ENCODE measurements at places on chromosomes 13 and 19. TPM values are rescaled to one million over a fixed set of nuclear protein-coding genes. Genes with fewer than 3 reads are reported as not detected.

The HSH2D gene
- not detected for total RNA-seq

The IL27RA gene
- 22.6 TPM for total RNA-seq

The IGFL3 gene
- 1.7 TPM for total RNA-seq

The KLK11 gene
- total RNA-seq: not detected

The CCNA1 gene
- total RNA-seq: 0.03 TPM

The FFAR3 gene
- total RNA-seq: not detected

The TTC9B gene
- 0.73 TPM for total RNA-seq

The COL4A2 gene
- total RNA-seq: 244 TPM

The ZNF571 gene
- 0.03 TPM for total RNA-seq

The ZNF99 gene
- not detected for total RNA-seq

The PCP2 gene
- total RNA-seq: not detected

The KANK2 gene
- 73.5 TPM for total RNA-seq

The CLIP3 gene
- total RNA-seq: 0.45 TPM

The MEF2B gene
- total RNA-seq: not detected

The VSTM1 gene
- 0.74 TPM for total RNA-seq

The PROZ gene
- not detected for total RNA-seq

The PDX1 gene
- total RNA-seq: not detected

The PSG1 gene
- total RNA-seq: 0.27 TPM

The MISP3 gene
- 1.4 TPM for total RNA-seq

The CERS1 gene
- total RNA-seq: 1.0 TPM

The LGI4 gene
- total RNA-seq: not detected

The DCUN1D2 gene
- 4.7 TPM for total RNA-seq

The SELENOV gene
- total RNA-seq: not detected

The ADGRE1 gene
- total RNA-seq: 0.20 TPM

The BEST2 gene
- not detected for total RNA-seq

The ZIC5 gene
- total RNA-seq: 1.2 TPM

The MEIS3 gene
- total RNA-seq: 6.3 TPM

The FGF22 gene
- total RNA-seq: not detected

The JAK3 gene
- not detected for total RNA-seq

The COG6 gene
- 7.7 TPM for total RNA-seq

The FOXO1 gene
- total RNA-seq: 2.0 TPM

The HDGFL2 gene
- 21.4 TPM for total RNA-seq

The PROSER1 gene
- 11.9 TPM for total RNA-seq

The PDE4A gene
- 9.2 TPM for total RNA-seq

The CLDND2 gene
- not detected for total RNA-seq

The RFXAP gene
- 2.3 TPM for total RNA-seq

The KLK14 gene
- total RNA-seq: not detected

The HCST gene
- not detected for total RNA-seq

The CYP4F3 gene
- 0.10 TPM for total RNA-seq

The TPGS1 gene
- 40.7 TPM for total RNA-seq

The ZNF439 gene
- not detected for total RNA-seq

All from HT1080 (cell line).